Stimulated activated CD8-positive, alpha-beta memory T cell treated with anti-CD3 and anti-CD28 coated beads, Interleukin-15, amount 100 ng/mL, for 4 hours (primary cell): ENCODE measurements at places on chromosomes 1 and 21.

DNA sequence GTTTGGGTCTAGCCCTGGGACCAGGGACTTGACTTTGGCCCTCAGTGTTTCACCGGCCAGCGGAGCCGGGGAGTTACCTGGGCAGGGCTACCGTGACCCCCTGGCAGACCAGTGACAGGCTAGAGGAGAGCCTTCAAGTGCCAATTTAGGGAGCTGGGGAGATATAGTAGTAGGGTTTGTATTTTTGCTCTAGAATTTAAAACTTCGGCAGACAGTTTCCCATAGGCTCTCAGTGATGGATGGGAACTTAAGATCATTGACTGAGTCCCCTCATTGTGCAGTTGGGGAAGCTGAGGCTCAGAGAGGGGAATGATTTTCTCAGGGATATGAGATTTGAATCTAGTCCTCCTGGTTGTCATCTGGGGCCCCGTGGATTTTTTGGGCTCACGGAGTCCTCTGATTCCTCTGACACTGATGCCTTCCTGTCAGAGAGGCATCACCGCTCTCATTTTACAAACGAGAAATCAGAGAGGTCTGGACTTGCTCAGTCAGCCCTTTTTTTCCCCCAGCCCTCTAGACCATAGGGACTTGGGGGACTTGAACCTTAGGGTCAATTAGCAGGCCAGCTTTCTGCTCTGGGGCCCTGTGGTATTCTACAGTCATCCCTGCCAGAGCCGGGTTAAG is 58.3 kb upstream of the ACOT11 start:
- no peak for DNase-seq

- no peak for DNase-seq
Measured at GRCh38 chr21:43991447-43991991, 20.6 kb upstream of the TRAPPC10 start.

DNA sequence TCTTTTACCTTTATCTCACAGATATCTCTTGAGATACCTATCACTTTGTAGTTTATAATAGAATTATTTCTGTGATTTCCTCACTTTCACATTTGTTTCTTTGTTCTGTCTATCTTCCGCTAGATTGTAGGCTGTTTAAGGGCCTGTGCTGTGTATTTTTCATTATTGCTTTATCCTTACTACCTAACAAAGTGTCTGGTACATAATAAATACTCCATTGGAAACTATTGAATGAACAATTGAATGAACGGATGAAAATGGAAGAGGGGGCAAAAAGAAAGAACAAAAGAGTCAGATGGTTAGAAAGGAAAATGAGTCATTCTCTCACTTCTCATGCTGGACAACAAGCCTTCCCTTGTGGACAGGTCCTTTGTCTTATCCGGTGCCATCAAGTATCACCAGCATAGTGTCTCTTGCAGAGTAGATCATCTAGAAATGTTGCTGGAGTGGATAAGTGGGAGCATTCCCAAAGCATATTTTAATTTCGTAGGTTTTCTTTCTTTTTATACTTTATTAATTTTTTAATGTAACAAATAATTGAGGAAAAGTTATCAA is 159.8 kb downstream of the NEK7 start:
- no peak for DNase-seq

DNA sequence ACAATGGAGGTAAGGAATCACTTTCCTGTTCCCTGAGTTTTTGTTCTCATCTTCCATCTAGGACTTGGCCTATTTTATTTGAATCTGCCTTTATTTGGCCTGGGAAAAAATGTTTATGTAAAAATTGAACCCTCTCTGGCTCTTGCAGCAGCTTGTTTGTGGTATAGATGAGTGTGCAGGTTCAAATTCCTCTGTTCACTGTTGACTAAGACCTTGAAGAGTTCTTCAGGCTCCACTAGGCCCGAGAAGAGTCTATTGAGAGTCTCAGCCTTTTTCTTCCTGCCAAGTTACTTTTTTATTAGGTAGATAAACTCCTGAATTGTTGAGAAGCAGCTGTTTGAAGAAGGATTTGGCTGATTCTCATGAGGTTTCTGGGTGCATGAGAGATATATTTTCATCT is 248.8 kb upstream of the ADGRL2 start:
- DNase-seq = no peak

DNA sequence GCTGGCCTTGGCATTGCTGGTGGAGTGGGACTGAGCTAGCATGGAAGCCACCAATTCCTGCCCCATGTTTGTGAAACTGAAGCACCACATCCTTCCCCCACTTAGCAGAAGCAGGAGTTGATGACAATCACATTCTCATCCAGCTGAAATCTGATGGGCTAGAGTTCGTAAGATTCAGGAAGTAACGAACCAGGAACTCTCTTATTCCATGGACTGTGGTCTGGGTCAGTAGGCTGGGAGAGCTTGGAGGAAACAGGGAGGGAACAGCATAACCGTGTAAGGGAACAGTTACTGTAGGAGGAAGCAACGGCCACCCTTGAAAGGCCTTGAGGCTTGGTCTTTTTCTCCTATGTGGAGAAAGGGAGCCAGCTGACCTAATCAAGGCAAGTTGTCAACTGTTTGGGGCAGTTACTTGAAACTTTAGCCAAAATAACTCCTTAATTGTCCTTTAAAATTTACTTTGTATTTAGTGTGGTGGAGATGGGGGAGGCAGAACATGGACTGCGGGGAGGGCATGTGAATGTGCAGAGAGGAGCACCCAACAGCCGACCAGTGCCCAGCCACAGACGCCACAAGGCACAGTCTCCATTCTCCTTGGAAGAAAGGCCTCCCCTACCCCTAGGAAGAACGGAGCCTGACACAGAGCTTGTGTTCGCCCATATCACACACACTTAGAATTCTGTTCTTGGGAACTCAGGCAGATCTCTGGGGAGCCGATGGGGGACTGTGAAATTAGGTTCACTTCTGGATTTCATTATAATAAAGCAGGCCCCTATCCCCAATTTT is 2.0 kb upstream of the COQ8A start:
- no peak for DNase-seq

DNA sequence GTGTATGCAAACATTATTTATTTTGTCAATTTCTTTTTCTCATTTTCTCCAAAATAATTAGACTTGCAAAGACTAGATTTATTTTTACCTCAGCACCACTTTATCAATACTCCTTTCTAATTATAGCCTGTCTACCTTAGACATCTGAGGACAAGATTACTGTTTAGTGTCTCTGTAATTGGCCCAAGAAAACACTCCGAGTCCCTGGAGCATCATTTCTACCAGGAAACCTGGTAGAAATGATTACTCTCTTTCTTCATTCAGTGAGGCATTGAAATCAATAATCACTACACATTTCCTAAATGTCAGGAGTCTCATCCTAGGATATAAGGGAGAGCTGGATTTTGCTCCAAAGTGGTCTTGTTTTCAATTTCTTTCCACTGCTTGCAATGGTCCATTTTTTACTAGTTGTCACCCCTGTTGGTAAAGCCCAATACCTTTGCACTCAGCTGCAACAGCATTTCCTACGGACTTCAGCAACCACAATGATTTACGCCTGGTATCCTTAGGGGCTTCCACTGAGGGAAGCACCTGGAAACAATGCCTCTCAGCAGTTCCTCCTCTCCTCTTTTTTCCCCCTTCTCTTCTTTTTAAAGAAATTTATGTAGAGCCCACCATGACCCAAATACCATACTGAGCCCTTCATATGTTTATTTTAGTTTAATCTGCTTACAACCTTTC is 64.6 kb downstream of the GRIK1 start:
- DNase-seq = no peak

GRCh38 chr1:156941675-156942074 is 21.2 kb downstream of the LRRC71 start:
- DNase-seq = no peak

DNA sequence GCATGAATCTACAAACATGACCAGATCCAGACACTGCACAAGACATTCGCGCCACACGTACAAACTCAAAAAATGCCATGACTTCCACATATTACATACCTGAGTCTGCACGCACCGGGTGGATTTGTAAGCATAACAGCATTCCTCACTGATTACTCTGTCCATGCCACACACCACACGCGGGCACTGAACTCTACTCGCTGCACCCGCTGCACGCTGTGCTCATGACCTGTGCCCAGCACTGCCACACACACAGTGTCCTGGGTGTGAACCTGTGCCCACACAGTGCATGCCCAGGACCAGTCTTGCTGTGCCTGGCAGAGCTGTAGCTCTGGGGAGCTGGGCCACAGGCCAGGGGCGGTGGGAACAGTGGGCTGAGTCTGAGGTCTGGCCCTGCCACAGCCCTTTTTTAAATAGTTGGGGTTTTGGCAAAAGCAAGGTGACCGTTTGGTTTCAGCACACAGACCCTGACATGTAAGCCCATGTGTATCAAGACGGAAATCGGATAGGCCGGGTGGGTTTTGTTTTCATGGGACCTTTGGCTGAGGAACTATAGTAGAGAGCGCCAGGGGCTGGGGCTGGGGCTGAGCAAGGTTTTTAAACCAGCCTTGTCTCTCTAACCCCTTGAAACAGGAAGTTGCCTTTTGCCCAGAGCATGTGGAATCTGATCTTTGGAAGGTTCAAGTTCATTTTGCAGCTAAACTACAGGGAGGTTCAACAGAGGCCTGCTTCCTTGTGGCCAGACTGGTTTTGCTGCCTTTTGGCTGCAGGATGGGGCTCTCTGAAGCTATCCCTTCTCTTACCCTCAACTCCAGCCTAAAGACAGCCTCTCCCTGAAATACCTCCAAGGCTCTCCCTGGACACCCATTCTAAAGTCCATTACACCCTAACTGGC is 12.3 kb upstream of the GOLT1A start:
- no peak for DNase-seq

- no peak for DNase-seq
Measured at GRCh38 chr1:51518033-51518585, 957 bp downstream of the EPS15 start.

DNA sequence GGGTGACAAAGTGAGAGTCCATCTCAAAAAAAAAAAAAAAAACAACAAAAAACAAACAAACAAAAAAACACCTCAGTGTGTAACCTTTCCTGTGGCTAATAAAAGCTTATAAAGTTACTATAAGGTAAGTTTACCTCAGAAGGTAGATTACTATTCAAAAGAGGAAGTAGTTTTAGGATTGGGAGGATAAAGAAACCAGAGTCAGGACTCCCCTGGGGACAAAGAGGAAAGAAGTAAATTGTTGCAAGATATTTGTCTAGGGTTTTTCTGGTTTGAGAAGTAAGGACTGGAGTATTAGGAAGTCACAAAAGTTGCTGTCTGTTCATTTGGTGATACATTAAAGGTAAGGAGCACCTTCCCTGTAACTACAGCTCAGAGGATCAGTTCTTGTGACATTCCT is 23.8 kb upstream of the CENPF start:
- no peak for DNase-seq

DNA sequence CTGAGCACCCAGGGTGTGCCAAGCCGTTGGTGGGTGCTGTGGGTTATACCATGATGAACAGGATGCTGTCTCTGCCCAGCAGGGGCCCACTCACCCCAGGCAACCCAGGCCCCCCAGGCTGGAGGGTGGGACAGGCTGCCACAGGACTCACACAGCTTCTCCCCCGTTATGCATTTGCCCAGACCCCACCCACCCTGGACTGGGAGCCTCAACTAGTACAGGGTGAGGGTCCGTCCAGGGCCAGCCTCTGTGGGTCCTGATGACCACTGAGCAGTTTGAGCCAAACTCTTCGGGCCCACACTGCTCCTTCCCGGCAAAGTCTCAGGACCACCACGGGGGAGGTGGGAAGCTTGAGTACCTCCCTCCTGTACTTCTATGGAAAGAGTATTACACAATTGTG is 3.8 kb upstream of the PRELP start:
- no peak for DNase-seq

- DNase-seq = no peak
Measured at GRCh38 chr1:181131255-181131941, 42.9 kb downstream of the IER5 start.

DNA sequence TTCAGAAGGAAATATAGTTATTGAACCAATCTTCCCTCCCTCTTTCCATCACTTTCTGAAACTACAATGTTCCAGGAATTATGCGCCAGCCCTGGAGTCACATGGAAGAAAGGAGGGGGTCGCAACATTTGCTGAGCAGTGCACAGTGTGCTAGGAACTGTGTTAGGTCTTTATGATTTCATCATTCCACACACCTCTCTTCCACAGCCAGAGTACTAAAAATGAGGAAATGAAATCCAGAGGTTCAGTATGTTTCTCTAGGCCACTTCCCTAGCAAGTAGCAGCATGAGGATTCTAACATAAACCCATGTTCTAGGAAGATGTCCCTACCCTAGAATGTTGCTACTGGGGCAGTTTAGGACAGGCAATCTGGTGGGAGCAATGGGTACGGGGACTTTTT is 158.1 kb downstream of the SLC45A1 start:
- no peak for DNase-seq

DNA sequence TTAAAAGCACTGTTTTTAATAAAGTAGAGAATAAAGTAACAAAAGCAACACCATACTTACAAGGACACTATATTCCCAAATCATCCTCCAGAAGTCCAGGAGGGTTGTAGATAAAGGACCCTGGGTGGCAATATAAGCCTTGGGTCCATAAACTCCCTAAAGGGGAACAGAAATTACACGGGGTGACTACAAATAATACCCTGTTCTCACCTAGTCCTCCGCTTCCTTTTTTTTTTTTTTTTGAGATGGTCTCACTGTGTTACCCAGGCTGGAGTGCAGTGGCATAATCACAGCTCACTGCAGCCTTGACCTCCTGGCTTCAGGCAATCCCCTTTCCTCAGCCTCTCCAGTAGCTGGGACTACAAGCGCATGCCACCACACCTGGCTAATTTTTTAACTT is 13.1 kb downstream of the PTPN22 start:
- DNase-seq = no peak

DNA sequence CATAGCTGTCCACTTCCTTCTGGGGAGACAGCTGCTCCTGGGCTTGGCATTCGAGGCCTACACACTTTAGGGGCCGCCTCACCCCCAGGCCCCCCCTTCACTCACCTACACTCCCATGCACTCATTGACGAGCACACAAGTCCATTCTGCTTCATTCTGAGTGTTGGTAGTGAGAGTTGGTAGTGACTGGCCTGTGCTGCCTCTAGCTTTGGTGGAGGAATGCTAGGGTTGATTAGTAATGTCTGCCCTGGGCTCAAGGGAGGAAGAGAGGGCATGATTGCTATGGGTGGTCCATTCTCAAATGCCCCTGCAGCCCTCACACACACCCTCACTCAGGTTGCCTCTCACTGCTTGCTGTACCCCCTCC is 30.4 kb downstream of the TRIM11 start:
- no peak for DNase-seq
